CD4-positive, alpha-beta T cell treated with Interleukin-15 for 4 hours (primary cell): ENCODE measurements at places on chromosomes 13 and 19.

GRCh38 chr13:19586904-19587634, 25.7 kb upstream of the TPTE2 start:
- peak; percentile 69 for DNase-seq

DNA sequence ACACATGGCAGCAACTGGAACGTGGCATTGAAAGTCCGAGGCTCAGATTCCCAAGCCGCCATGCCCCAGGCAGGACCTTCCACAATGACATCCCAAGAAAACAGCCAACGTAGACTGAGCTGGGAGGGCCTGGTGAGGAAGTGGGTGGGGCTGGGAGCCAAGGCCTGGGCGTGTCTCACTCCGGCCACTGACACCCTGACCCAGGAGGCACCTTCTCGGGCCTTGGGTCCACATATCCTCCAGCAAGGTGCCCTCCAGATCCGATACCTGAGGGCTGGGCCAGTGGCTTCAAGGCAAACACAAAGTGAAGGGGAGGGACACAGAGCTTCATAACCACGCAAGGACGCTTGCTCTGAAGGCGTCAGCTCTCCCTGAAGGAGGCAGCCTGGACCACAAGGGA, 43.0 kb downstream of the RAB20 start:
- DNase-seq: no peak

DNA sequence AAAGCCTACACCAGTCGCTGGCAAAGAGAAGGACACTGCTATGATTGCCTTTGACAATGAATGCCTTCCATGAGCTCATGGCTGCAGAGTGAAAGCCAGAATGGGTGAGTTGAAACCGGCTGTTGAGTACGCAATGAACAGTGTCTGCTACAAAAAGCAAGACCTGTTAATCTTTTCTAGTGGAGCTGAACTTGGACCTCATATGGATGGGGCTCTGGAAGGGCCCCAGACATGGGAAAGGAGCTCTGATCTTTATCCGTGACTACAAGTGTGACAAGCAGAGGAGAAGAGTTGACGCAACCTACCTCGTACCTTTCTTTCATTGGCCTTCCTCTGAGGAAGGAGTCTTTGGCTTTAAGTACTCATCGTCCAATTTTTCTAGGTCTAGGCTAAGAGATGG, 67.1 kb upstream of the TSC22D1 start:
- no peak for DNase-seq

- DNase-seq: no peak
These were observed 38.7 kb downstream of the RNF6 start for GRCh38 chr13:26183416-26183815.

DNA sequence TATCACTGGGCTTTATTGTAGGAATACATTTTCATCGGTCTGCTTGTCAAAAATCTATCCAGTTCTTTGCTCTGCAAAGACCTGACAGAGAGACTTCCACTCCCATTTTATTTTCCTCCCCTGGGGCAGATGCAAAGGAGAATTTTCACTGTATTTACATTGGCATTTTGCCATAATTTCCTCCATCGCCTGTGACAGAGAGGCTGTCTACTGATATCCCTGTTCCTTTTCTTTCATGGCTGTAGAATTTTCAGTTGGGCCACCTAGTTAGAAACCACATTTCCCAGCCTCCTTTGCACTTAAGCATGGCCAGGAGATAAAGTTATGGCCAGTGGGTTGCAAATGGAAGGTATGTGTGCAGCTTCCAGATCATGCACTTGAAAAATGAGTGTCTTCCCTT, 89.3 kb downstream of the NUFIP1 start:
- no peak for DNase-seq

DNA sequence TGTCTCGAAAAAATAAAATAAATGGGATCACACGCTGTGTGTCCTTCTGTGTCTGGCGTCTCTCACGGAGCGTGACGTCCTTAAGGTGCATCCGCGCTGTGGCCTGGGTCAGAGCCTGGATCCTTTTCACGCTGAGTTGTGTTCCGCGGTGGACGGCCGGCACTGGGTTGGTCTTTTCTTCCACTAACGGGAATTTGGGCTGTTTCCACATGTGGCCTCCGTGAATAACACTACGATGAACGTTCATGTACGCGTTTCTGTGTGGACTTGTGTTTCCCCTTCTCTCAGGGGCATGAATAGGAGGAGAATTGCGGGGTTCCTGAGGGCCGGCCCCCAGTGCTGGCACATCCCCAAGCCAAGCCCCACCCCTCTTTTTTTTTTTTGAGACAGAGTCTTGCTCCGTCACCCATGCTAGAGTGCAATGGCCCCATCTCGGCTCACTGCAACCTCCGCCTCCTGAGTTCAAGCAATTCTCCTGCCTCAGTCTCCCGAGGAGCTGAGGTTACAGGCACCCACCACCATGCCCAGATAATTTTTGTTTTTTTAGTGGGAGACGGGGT, 6.2 kb upstream of the PTBP1 start:
- DNase-seq: no peak

DNA sequence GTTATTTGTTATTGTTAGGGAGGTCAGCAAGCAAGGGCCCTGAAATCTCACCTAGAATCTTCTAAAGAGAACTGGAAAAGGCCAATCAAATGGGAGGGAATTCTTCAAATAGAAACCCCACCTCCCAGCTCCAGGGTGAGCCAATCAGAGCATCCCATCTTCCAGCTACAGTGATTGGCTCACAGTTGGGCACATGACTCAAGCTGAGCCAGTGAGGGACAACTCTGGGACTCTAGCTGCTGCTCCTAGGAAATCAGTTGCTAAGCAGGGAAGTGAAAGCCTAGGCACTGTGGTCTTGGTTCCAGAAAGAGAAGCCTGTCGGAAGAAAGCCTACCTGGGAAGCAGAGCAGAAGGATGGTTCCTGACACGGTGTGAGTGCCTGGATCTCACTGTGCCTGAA, 13.4 kb downstream of the TM6SF2 start:
- DNase-seq: no peak

GRCh38 chr19:18014197-18014596, 6.2 kb downstream of the ARRDC2 start:
- DNase-seq: peak; percentile 58

- DNase-seq: no peak
These were observed at the start of gene DOCK9 for GRCh38 chr13:98977568-98978265. Gene DOCK9, minus strand, starts transcription at chr13:98978064. Its CDS starts 155 bp downstream, at chr13:98977909.

DNA sequence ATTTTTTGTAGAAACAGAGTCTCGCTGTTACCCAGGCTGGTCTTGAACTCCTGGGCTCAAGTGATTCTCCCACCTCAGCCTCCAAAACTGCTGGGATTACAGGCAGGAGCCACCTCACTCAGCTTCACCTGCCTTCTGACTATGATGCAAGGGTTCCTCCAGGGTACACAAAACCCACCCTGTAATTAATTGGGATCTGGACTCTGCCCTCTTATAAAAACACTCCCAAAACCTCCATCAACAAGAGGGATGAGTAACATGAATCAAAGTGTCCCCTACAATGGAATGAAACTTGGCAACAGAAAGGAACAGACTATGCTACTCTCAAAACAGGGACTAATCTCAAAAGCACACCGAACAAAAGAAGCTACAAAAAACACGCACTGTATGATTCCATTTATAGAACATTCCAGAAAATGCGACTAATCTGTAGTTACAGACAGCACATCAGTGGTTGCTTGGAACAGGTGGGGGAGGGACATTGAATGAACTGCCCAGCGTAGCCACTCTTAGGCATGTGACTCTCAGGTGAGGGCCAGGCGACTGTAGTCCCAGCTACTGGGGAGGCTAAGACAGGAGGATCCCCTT, 3.2 kb upstream of the PRR36 start:
- no peak for DNase-seq

DNA sequence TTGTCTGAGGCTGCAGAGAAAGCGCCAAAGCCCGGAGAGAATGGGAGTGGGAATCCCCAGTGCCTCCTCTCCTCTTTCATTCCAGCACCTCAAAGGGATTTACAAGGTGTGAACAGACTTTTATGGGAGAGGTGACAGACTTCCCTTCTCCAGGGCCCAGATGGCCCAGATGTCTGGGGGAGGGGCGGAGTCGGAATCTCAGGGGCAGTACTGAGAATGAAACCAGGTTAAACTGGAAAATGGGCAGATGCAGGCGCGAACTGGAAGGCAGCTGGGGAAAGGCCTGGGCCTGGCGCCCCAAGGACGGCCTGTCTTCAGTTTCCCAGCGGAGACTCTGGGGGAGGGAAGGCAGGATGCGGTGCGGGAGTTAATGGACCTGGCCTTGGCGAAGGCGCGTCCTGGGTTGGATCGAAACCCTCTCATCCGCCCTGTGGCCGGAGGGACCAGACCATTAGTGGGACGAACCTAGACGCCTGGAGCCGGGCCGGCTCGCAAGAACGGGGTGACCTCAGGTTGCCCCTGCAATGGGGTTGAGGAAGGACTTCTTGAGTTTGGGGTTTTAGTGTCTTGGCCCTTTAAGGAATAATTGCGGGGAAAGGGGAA, 592 bp upstream of the TRIP10 start:
- DNase-seq: peak; percentile 18

DNA sequence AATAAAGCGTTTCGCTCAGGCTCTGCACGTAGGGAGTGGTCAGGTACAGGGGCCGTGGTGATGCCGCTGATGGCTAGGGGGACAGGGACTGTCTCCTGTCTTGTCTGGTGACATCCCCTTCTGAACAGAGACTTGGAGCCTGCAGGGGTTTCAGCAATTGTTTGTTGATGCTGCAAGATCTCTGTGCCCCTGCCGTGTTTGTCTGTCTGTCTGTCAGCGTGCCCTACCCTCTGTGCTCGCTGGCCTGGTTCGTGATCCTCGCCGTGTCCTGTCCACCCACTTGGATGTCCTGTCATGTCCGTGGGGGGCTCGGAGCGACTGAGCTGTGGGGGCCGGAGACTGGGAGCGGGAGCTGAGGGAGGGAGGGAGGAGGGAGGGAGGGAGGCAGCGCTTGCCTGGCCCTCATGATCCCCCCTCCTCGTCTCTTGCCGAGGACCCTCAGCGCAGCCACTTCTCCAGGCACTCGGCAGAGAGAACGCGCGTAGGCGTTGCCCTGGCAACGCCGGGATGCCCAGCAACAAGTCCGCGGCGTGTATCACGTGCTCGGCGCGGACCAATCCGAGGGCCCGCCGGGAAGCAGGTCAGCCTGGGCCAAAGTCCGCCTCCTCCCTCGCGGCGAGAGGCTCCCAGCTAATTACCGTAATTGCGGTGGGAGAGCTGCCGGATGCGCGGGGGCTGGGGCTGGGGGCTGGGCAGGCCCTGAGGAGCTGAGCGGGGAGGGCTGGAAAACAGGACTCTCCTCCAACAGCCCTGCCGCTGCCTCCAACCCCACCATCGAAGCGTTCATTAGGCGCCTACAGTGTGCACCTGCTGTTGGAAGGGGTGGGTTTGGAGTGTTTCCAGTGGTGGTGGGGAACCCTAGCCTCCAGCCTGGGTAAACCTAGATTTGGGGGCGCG, 31.9 kb upstream of the FEM1A start:
- peak; percentile 59 for DNase-seq

DNA sequence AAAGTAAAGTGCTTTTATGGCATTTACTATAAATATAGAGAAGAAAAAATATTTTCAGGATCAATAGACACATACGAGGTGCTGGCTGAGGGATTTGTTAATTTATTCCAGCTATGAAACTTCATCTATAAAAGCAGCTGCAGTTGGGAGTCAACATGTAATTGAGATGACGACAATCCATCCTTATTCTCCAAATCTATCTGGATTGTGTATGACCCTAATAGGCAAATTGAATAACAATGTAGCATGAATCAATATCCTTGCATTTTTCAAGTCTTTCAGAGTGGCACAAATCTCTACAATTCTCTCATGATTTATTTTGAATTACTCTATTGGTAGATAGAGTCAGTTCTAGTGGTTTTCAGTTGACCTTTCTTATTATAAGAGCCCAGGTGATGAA, 1296.5 kb upstream of the SPRY2 start:
- no peak for DNase-seq

GRCh38 chr13:21075379-21076249, 14.2 kb upstream of the LATS2 start:
- no peak for DNase-seq

GRCh38 chr19:2952953-2953481, 8.2 kb upstream of the ZNF77 start:
- DNase-seq: no peak

DNA sequence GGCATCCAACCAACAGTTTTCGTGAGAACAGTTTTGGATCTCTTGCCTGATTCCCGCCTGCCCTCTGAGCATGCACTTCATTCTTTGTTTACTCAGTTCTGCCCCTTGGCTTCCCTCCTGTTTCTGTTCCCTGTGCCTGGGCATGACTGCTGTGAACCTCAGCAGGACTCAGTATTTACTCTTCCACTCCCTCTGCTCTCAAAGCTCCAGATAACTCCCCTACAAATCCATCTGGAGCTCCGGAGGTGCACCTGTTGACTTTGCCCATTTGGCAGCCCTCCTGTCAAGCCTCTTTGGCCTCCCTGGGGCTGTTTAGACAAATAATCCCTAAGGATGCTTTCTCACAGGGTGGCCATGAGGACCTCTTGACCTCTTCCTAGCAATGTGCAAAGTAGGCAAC, 34.2 kb upstream of the ARGLU1 start:
- no peak for DNase-seq

GRCh38 chr13:70222926-70223325, 114.7 kb upstream of the KLHL1 start:
- no peak for DNase-seq

DNA sequence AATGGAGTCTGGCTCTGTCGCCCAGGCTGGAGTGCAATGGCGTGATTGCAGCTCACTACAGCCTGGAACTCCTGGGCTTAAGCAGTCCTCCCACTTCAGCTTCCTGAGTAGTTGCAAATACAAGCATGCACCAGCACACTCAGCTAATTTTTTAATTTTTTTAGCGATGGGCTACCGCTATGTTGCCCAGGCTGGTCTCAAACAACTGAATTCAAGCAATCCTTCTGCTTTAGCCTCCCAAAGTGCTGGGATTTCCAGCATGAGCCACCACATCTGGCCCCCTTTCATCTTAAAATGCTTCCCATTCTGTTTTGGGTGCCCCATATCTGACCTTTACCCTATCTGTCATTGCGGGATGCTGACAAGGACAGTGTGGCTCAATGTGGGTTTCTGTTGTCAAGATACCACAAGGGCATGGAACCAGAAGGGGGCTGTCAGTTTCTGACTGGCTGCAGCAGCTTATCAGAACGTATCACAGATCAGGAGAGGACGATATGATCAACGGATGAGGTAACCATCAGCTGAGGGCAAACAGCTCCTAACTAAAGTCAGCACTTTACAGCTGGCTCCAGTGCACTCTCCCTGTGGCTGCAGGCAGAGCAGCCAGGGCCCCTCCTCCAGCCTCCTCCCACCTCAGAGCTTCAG, 32.4 kb downstream of the GPR42 start:
- no peak for DNase-seq

DNA sequence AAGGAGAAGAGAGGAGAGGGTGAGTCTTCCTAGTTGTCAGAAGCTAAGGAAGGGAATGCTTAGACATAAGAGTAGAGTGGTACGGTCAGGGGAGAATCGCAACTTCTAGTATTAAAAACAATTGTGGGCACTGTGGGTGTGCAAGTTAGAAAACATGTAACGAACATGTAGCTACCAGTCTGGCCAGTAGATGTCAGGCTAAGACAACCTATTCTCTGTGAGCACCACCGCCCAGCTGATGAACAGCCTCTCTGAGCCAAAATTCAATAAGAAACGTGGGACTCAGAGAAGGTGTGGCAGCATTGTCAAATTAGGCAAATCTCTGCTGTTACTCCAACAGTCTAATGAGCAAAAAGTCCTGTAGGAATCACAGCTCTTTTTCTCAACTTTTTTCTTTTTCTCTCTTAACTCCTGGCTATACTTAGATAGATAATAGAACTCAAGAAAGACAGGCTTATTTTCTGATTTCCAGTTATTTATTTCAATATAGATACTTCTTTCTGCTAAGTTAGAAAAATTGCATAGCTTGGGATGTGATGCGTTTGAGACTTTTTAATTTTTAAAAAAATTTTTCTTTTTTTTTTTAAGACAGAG, 186.2 kb downstream of the USP12 start:
- peak; percentile 80 for DNase-seq

- no peak for DNase-seq
These were observed 692.6 kb downstream of the PCDH17 start for GRCh38 chr13:58324161-58324560.
